ENCODE measurements at places on chromosomes 3 and 15. TPM values are rescaled to one million over a fixed set of nuclear protein-coding genes. Genes with fewer than 3 reads are reported as not detected.

The MDFIC2 gene
- not detected for total RNA-seq

The CLCN2 gene
- total RNA-seq, result 3.1 TPM

The PP2D1 gene
- not detected for total RNA-seq

GRCh38 chr3:46676601-46677410 lies 16.7 kb downstream of the ALS2CL start:
- H3K27me3 ChIP-seq, result no peaks in the 10 kb centered on the region
- no peaks in the 10 kb centered on the region for H3K4me1 ChIP-seq
- H3K4me3 ChIP-seq, result no peak overlapping the region
- no peaks in the 10 kb centered on the region for H3K36me3 ChIP-seq

- H3K27ac ChIP-seq, result no peak overlapping the region
- peaks cover 5% of the 10 kb centered on the region for H3K4me1 ChIP-seq
- no peak overlapping the region for H3K4me3 ChIP-seq
Measured at GRCh38 chr3:23019596-23020300, 183.4 kb upstream of the UBE2E2 start.

- peak; percentile 45 for DNase-seq
- H3K27ac ChIP-seq, result no peak overlapping the region
- no peaks in the 10 kb centered on the region for H3K27me3 ChIP-seq
- H3K4me1 ChIP-seq, result no peaks in the 10 kb centered on the region
- no peaks in the 10 kb centered on the region for H3K36me3 ChIP-seq
Measured at GRCh38 chr15:101561584-101561906, 72.0 kb upstream of the PCSK6 start.

DNA sequence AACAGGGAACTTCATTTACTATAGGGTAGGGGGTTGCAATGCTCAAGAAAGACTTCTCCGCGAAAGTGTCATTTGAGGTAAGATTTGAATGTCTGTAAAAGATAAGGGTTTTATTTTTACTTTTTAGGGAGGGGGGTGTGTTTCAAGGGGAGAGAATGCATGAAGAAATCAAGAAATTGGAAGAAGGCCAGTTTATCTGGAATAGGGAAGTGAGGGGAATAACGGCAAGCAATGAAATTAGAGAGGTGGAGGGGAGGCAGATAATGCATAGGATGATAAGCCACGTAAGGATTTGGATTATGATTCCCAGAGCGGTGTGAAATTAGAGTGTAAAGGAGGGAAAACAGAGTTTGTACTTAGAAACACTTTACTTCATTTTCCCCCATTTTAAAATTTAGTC lies 63.0 kb upstream of the MB21D2 start:
- no peaks in the 10 kb centered on the region for H3K27me3 ChIP-seq
- H3K4me3 ChIP-seq, result no peak overlapping the region
- DNase-seq, result no peak
- H3K27ac ChIP-seq, result no peak overlapping the region
- no peaks in the 10 kb centered on the region for H3K4me1 ChIP-seq

DNA sequence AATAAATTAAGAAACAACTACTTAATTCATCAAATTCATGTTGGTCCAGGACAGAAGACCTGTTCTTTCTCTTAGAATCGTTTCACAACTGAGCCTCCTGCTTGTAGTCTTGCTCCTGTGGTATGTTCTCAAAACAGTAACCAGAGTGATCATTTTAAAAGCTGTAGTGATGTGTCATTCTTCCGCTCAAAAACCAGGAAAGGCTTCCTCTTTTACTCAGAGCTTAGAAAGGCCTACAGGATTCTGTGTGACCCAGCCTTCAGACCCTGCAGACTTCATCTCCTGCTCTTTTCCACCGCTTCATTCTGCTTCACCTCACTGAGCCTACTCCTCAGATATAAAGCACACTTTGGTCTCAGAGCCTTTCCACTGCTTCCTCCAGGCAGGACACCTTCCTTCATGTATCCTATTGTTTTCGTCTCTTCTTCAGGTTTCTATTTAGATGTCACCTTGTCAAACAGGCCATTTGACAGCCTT lies 22.7 kb downstream of the ST6GAL1 start:
- no peaks in the 10 kb centered on the region for H3K4me1 ChIP-seq
- H3K27me3 ChIP-seq, result no peaks in the 10 kb centered on the region
- H3K4me3 ChIP-seq, result no peak overlapping the region
- no peaks in the 10 kb centered on the region for H3K36me3 ChIP-seq
- H3K27ac ChIP-seq, result peak overlapping the region; percentile 57

GRCh38 chr3:9301091-9301490 lies 51.6 kb upstream of the SRGAP3 start:
- no peak overlapping the region for H3K27ac ChIP-seq
- no peak overlapping the region for H3K4me3 ChIP-seq
- no peaks in the 10 kb centered on the region for H3K4me1 ChIP-seq
- no peaks in the 10 kb centered on the region for H3K36me3 ChIP-seq
- DNase-seq, result no peak

The LMAN1L gene
- not detected for total RNA-seq

DNA sequence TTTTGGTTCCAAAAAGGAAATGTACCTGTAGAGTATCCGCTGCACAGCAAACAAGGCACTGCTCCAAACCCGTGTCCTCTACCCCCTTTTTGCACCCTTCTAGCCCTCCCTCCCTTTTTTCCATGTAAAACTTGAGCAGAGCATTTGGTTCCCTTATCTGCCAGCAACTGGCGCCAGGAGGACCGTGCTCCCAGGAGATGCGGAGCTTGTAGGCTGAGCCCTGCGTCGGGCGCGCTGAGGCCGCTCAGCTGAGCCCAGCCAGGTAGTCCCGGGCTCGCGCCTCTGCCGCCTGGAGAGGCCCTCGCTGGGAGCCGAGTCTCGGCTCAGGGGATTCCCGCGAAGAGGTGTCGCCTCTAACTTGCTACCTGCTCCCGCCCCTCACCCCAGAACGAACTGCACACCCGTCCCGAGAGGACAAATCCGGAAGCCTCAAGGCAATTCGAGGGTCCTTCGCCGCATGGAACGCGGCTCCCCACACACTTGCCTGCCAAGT lies 575 bp downstream of the TRPM7 start:
- H3K36me3 ChIP-seq, result no peaks in the 10 kb centered on the region
- H3K27me3 ChIP-seq, result no peaks in the 10 kb centered on the region
- DNase-seq, result peak; percentile 84
- peak overlapping the region; percentile 65 for H3K4me3 ChIP-seq
- peaks cover 36% of the 10 kb centered on the region for H3K4me1 ChIP-seq
- H3K27ac ChIP-seq, result peak overlapping the region; percentile 96

The RTP4 gene
- total RNA-seq, result 10.2 TPM

GRCh38 chr3:8237893-8238292 lies 263.7 kb upstream of the LMCD1 start:
- H3K4me1 ChIP-seq, result peaks cover 12% of the 10 kb centered on the region
- H3K4me3 ChIP-seq, result no peak overlapping the region
- H3K27ac ChIP-seq, result no peak overlapping the region
- no peaks in the 10 kb centered on the region for H3K27me3 ChIP-seq
- DNase-seq, result no peak

The TRA2B gene
- total RNA-seq, result 119 TPM

DNA sequence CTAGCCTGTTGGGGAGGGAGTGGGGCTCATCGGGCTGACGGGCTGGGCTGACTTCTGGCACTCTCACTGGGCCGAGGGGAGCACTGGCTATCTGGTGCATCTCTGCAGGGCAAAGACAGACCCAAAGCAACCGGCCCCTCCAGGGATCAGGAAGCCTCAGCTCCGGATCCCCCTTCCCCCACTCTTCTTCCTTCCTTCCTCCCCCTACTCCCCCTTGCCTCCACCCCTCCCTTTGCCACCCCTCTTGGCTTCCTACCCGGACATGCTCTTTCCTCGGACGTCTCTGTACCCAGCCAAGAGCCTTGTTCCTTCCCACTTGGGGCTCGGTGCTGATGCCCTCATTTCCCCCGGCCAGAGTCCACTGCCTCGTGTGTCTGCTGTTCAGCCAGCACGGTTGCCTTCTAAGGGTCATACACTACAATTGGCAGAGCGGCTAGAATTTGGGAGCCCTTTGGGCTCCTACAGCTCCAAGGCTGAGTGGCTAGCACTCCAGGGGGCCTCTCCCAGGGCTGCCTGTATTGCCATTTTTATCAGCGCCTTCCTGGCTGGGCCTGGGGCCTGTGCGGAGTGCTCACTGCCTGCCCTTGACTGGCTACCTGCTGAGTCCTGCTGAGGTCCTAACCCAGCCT lies 10.9 kb downstream of the SEMA3F start:
- H3K4me1 ChIP-seq, result peaks cover 89% of the 10 kb centered on the region
- no peak overlapping the region for H3K4me3 ChIP-seq
- H3K27ac ChIP-seq, result peak overlapping the region; percentile 87

DNA sequence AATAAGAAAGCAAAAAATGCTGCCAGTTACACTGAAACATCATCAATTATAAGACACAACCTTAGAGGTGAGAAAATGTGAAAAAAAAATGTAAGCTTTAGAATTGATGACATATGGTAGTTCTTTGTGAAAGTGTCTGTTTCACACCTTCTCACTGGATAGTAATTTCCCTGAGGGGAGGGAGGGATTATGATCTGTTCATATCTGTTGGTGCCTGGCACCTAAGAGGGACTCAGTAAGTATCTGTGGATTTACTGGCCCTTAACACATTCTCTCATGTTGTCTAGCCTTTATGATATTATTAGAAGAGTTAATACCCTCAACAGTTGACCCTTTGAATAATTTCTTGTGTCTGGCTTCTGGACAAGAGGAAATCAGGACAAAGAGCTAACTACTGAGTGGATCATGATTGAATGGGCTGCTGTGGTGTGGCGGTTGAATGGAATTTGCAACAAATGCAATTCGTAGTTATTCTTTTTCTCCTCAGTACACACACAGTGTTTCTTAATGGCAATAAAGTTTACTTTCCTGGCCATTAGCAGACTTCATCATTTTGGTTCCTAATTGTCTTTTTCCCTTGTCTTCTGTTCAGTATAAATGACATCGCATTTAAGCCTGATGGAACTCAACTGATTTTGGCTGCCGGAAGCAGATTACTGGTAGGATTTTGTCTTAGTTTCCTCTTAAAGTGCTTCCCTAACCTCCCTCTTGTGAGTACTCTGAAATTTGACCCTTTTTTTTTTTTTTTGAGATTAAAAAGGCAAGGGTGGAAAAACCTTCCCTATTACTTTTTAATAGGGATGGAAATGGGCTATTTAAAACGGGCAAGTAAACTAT lies 9.5 kb downstream of the IFT122 start:
- H3K27ac ChIP-seq, result no peak overlapping the region
- no peaks in the 10 kb centered on the region for H3K4me1 ChIP-seq
- H3K27me3 ChIP-seq, result no peaks in the 10 kb centered on the region
- no peak for DNase-seq

The ACTRT3 gene
- 4.4 TPM for total RNA-seq

The SH3GL3 gene
- 0.71 TPM for total RNA-seq

GRCh38 chr3:12774619-12775018 lies 15.6 kb upstream of the TMEM40 start:
- H3K4me1 ChIP-seq, result no peaks in the 10 kb centered on the region
- no peaks in the 10 kb centered on the region for H3K27me3 ChIP-seq
- H3K36me3 ChIP-seq, result no peaks in the 10 kb centered on the region
- no peak overlapping the region for H3K4me3 ChIP-seq
- H3K27ac ChIP-seq, result no peak overlapping the region

GRCh38 chr3:130517602-130518001 lies 625 bp downstream of the COL6A6 start:
- H3K4me3 ChIP-seq, result no peak overlapping the region
- H3K27me3 ChIP-seq, result peaks cover 9% of the 10 kb centered on the region
- H3K4me1 ChIP-seq, result peaks cover 6% of the 10 kb centered on the region
- H3K27ac ChIP-seq, result no peak overlapping the region

The KIF9 gene
- total RNA-seq, result 8.6 TPM

GRCh38 chr3:141368062-141368924 lies at the start of gene ZBTB38:
TSS of gene ZBTB38 (plus strand) at chr3:141368504. CDS start at chr3:141442389, 73,885 bp downstream.
- peak; percentile 95 for DNase-seq
- no peaks in the 10 kb centered on the region for H3K36me3 ChIP-seq
- H3K4me1 ChIP-seq, result peaks cover 45% of the 10 kb centered on the region

The CTXN2 gene
- total RNA-seq, result not detected

DNA sequence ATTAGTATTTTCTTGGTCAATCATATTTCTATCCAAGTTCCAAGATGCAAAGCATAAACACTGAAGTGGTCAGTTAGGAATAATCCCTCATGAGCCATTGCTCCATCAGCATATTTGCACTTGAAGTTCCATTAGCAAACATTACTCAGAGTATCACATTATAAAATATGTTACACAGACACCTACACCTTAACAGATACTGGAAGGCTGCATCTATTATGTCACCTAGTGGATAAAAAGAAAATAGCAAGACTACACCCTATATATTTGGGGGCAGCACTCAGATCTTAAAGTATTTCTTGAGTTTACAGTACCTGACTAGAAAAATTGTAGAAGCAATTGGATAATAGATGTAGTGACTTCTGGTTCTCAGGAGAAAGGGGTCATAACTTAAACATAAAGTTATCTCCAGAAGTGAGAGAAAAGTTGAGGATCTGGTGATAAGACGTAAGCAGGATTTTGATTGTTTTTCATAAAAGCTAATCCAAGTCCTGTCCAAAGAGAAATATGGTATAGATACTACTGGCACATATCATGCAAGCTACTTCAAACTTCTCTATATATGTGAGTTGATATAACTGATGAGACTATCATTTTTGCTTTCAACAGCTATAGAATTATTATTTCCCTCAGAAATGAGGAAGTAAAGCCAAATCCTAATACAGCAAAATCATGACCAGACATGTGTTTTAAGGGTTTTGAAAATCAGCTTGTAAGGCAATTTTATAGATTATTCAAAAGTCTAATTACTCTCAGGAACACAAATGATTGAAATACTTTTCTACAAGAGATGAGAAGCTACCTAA lies 422.2 kb downstream of the GBE1 start:
- H3K4me3 ChIP-seq, result no peak overlapping the region
- no peaks in the 10 kb centered on the region for H3K4me1 ChIP-seq
- H3K27ac ChIP-seq, result no peak overlapping the region
- H3K36me3 ChIP-seq, result no peaks in the 10 kb centered on the region
- no peaks in the 10 kb centered on the region for H3K27me3 ChIP-seq
- DNase-seq, result no peak

DNA sequence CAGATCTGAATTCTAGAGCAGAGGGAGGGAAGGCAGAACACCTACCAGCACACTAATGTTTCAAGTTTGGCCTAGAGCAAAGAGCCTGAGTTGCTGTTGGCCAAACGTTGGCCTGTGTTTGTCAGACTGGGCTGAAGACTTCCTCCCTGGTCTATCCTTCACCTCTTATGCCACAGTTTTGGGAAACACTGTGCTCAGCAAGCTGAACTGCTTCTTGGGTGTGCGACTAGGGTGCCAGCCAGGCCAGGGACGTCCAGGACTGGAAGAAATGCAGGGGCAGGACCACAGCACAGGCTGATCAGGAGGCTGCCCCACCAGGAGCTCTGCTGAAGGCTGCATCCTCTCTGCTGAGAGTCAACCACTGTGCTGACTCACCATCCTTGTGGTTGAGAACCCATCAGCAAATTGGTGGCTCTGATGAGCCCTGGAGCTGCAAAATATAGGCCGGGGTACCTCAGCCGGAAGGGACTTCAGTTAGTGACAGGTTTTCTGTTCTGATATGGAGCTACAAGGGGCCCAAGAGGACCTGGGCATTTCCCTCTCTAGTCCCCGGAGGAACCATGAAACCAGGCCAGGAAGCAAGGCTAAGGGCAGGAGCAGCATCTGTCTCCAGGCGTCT lies 131.6 kb upstream of the RASGRP1 start:
- H3K4me3 ChIP-seq, result no peak overlapping the region
- no peaks in the 10 kb centered on the region for H3K4me1 ChIP-seq
- H3K27ac ChIP-seq, result no peak overlapping the region
- no peak for DNase-seq

The BFSP2 gene
- not detected for total RNA-seq

The PAK2 gene
- 37.6 TPM for total RNA-seq

GRCh38 chr15:92663250-92663951 lies 7.8 kb upstream of the FAM174B start:
- DNase-seq, result no peak
- no peaks in the 10 kb centered on the region for H3K36me3 ChIP-seq
- no peak overlapping the region for H3K4me3 ChIP-seq
- H3K4me1 ChIP-seq, result no peaks in the 10 kb centered on the region
- H3K27me3 ChIP-seq, result no peaks in the 10 kb centered on the region

Data from sigmoid colon (tissue), 7 donors.